ENCODE measurements at places on chromosomes 1 and 21.

GRCh38 chr1:19793360-19794046 is 6.2 kb downstream of the TMCO4 start:
- DNase-seq, result no peak

- DNase-seq, result no peak
These were observed 54.6 kb upstream of the MORC3 start for GRCh38 chr21:36265431-36265830.

DNA sequence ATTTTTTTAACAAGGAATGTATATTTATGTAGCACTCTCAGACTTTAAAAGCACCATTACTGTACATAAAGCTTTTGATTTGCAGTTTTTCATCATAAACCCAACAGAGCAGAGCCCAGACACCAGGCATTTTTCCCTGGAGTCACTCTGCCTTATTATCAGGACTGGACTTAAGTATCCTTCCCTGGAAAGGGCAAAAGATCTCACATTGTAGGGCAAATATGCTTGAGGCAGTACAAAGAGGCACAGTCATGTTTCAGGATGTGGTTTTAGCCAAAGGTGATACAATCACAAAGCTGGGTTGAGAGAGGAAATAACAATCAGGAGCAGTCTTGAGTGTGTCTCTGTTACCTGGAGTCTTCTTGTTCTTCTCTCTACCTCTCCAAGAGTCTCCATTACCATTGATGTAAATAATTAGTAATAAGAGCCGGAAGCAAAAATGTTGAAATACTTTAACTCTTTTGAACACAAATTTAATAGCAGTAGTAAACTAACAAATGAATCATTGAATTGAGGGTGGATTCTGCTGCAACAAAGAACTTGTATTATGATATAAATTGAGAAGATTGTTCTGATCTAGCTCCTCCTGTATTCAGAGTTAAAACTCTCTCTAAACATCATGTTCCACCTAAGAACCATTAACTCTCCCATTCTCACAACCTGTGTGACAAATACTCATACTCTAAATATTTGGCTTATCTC is 160.5 kb downstream of the LTN1 start:
- no peak for DNase-seq

- DNase-seq, result no peak
These were observed 11.3 kb upstream of the IL22RA1 start for GRCh38 chr1:24154215-24154614.

DNA sequence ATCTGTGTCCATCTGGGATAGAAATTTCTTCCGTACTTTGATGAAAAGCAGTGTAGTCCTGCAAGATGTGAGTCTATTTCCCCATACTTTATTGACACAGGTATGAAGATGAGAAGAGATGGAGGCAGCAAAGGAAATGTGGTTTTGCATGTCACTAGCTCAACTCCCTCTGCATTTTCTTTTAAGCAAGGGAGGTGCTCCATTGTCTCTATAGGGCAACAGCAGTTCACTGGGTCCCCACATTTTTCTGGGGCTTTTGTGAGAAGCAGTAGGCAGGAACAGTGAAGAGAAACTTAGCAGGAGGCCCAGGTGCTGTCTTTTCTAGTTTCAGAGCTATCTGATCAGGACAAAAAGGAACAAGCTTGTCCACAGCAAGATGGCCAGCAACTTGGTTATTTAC is 37.1 kb downstream of the C21orf91 start:
- no peak for DNase-seq

GRCh38 chr1:109959974-109960744 is 24.4 kb upstream of the AHCYL1 start:
- DNase-seq, result peak; percentile 67

DNA sequence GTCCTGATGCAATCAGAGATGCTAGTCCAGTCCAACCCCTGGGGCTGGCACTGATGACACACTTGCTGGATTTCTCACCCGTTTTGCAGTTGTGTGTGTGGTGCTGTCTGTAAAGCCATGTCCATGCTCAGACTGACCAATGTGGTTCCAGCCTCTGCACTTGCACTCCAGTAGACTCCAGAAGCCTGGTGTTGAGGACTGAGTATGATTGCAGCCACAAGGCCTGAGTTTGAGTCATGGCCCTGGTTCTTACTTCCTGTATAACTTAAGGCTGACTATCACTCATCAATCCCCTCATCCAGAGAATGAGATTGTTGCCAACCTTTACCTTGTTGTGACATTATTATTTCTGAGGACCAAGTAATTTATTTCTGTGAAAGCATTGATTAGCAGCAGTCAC is 34.8 kb upstream of the IKBKE start:
- DNase-seq, result no peak

GRCh38 chr21:45985471-45986315 is 4.1 kb downstream of the COL6A1 start:
- no peak for DNase-seq

DNA sequence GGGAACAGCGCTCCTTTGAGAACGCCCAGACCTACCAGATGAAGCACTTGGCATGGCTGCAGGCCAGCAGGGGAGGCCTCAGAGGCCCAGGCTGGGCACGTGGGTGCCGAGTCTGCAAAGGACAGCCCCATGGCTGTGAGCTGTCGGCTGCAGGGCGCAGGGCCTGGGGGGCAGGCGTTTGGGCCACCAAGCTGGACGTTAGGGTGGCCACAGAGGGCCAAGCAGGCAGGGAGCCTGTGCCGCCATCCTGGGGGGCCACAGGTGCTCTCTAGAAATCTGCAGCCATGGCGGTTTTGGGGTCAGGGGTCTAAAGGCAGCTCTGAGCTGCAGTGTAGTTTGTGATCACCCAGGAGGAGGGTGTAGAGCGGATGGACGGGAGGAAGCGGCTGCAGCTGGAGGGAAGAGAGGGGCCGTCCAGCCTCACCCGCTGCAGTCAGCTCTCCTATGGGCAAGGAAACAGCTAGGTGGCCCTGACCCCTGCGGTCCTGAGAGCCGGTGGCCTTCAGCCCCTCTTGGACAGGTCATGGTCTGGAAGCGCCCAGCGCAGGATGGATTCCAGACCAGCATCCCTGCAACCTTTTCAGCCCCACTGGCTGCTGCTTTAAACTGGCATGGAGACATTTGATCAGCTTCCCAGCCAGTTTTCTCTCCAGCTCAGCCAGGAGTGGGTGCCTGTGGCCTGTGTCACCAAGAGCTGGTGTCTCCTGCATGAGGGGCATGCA is 11.0 kb downstream of the IBA57 start:
- DNase-seq, result no peak

DNA sequence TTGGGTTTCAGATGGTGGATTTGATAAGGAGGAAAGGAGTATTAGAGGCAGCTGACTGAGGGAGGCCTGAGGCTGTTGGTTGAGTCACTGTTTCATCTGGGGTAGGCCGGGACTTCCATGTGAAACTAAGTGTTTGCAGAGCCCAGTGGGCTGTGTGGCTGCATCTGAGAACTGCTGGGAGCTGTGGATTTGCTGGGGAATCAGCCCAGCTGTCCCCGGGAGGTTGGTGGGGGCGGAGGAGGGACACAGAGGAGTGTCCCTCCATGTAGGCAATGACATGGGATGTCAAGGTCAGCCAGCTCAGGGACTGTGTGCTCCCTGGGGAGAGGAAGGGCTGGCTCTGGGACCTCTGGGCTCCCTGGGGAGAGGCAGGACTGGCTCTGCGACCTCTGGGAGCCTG is 36.4 kb downstream of the SLC2A7 start:
- DNase-seq, result no peak

DNA sequence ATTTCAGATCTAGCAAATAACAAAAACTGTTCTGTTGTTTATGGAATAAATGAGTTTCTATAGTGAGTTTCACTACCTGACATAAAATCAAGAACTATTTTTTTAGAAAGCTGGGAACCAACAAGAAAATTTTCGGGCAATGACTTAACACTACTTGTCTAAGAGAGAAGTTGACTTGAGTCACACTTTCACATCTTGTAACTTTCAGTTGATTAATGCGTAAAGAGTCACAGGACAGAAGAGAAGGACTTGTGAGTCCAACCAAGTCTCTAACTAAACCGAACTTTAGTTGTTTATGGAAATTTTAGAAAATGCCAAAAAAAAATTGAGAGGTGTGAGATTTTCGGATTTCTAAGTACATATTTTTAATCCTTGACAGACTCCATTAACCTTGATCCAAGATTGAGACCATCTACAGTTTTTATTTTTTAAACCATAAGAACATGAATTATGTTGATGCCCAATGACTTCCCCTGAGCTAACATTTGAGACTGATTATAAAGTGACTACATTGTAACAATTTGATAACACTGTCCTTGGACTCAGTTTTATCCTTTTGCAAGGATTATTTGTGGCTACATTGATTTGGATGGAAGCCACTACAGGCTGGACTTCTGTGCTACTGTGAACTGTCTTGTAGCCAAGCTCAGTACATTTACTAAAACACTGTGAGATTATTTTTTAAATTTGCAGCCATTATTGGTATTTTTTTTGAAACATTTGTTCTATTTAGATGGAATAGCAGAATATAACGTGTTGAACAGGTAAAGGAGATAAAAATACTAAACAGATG is 284.0 kb downstream of the PTPRC start:
- no peak for DNase-seq

DNA sequence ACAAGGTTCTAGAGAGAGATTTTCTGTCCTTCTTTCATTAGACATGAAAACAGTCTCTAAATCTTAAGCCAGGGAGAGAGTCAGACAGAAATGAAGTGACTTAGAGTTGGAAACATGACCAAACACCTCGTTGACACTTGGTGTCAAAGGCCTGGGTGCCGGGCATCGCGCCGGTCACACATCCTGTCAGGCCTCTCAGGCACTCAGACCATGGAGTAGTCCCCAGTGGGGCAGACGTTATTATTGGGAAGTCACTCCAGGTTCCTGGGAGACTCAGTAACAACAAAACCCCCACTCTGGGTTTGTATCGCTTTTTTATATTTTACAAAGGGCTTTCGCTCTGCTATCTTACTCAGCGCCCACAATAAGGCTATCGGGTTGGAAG is 25.8 kb downstream of the KCNN3 start:
- no peak for DNase-seq

- peak; percentile 94 for DNase-seq
These were observed 190.4 kb upstream of the KCTD3 start for GRCh38 chr1:215376544-215377264.

- no peak for DNase-seq
These were observed 969.9 kb downstream of the TTLL7 start for GRCh38 chr1:83029050-83029449.

- DNase-seq, result no peak
These were observed 130.0 kb downstream of the HS2ST1 start for GRCh38 chr1:87044424-87044823.

GRCh38 chr1:12712076-12712475 is 3.8 kb upstream of the AADACL3 start:
- DNase-seq, result peak; percentile 28

GRCh38 chr1:77900687-77901293 is 12.4 kb downstream of the NEXN start:
- DNase-seq, result no peak

DNA sequence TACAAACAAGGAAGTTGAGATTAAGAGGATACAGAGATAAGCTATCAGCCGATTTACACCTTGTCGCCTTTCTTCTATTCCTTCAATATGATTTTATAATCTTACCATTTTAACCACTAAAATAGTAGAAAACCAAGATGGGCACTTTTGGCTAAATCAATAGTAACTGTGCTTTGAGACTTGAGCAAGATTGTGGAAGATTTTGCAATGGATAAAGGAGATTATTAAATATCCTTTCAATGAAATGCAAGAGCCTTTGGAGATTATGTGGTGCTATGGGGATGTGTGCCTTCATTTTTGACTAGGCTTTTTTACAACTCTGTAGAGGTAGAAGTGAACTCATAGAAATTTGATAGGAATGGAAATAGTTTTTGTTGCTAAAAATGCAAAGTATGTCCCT is 33.7 kb downstream of the ADAMTS1 start:
- DNase-seq, result no peak

GRCh38 chr1:113605146-113605545 is 154.1 kb downstream of the PHTF1 start:
- peak; percentile 90 for DNase-seq

GRCh38 chr1:101187297-101187696 is 49.5 kb upstream of the S1PR1 start:
- no peak for DNase-seq

DNA sequence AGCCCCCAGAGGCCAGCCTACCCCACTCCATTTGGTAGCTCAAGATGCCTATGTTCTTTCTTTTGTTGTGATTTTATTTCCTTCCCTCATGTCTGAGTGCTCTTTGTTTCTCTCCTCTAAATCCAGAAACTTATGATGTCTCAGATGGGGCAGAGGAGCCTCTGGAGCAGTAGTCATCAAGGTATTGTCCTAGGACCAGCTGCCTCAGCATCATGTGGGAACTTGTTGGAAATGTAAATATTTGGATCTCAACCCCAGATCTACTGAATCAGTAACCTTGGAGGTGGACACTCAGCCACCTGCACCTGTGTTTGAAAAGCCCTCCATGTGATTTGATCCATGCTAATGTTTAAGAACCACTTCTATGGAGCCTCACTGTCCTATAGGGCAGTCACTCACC is 593.1 kb upstream of the PLXNA2 start:
- DNase-seq, result no peak

GRCh38 chr1:162364498-162364897 is 12.2 kb downstream of the SPATA46 start:
- DNase-seq, result no peak

DNA sequence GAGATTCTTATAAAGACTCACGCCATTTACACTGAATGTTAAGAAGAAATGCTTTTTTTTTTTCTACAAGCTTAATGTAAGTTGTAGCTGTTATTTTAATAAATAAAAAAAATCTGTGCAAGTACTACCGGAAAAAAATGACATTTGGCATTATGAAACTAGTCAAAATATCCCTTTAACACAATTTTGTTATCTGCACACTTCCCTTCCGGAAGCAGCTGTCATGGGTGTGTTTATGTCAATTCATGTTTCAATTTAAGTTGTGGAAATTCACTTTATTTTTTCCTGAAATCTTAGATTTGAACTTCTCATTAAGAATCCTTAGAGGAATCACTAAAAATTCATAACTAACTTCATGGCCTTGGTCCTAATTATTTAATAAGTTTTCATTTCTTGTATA is 308.1 kb downstream of the KCTD3 start:
- no peak for DNase-seq

DNA sequence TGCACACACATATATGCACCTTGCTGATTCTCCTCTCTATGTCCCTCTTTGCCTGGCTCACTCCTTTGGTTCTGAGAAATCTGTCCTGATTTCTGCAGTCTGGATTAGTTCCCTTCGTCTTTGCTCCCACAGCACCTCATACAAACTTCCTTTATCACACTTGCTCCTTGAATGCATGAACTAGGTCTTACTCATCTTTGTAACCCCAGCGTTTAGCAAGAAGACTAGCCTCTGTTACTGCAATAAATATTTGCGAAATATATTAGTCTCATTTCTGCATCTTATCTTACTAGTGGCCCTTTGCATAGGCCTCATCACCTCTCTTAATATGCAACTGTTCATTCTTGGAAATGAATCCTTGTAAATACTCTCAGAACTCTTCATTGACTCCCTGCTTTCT is 11.4 kb downstream of the SMYD2 start:
- DNase-seq, result no peak

Measured in fibroblast of skin of left biceps (primary cell).